ENCODE measurements at places on chromosomes 4 and X.
A peak's percentile ranks its signal among the peaks of the same experiment; 100 is the strongest.

DNA sequence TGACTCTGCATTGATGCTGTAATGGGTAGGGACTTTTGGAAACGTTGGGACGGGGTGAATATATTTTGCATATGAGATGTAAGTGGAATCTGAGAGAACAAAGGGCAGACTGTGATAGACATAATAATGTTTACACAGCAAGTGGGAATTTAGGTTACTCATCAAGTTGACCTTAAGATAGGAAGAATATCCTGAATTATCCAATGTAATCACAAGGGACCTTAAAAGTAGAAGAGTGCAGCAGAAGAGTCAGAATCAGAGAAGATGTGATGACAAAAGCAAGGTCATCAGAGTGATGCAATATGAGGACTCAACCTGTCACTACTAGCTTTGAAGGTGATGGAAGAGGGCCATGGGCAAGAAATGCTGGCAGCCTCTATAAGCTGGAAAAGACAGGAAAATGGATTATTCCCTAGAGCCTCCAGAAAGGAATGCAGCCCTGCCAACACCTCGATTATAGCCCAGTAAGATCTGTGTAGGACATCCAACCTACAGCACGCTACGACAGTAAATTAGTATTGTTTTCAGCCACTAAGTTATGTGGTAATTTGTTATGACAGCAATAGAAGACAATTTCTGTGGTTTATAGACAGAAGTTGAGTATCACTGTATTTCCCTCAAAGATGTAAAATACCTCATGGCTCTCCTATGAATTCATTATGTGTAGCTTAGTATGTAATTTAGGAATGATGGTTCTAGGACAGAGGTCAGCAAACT lies 26.4 kb downstream of the MORC4 start:
- no peak for DNase-seq

DNA sequence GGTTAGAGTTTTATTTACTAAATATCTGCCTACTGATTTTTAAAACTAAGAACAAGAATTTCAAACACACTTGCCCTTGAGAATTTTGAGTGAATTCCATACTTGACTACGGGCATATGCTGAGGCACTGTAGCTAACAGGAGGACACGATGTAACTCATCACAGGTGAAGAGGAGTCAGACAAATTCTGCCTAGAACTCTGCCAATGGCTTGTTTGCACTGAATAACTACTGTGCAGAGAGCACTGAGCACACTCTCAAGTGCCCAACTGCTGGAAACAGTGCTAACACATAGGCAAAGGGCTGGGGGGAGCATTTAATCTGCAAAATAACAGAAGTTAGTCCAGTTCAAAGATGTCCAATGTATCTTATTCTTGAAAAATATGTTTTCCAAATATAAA lies 104.4 kb downstream of the WDFY3 start:
- no peak for DNase-seq

- DNase-seq: peak; percentile 17
These were observed 102.0 kb upstream of the LEF1 start for GRCh38 chr4:108270466-108271450.

DNA sequence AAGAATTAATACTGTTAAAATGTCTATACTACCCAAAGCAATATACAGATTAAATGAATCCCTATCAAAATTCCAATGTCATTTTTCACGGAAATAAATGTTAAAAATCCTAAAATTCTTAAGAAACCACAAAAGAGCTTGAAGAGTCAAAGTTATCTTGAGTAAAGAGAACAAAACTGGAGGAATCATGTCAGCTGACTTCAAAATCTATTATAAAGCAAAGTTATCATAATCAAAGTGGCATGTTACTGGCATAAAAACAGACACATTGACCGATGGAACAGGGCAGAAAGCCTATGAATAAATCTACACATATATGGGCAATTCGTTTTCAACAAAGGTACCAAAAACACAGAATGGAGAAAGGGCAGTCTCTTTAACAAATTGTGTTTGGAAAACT lies 579.0 kb downstream of the INPP4B start:
- no peak for DNase-seq

DNA sequence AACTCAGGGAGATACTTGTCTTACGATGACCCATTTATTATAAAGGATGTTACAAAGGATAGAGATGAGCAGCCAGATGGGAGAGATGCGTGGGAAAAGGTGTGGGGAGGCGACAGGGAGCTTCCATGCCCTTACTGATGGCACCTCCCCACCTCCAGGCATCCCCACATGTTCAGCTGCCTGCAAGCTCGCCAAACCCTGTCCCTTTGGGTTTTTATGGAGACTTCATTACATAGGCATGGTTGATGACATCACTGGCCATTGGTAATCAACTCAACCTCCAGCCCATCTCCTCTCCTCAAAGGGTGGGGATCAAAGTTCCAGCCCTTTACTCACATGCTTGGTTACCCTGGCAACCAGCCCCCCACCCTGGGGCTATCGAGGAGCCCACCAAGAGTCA lies 29.4 kb upstream of the SLC2A9 start:
- no peak for DNase-seq

GRCh38 chrX:155262970-155263754 lies 1.1 kb downstream of the RAB39B start:
- DNase-seq: no peak

- no peak for DNase-seq
These were observed 78.1 kb upstream of the PLAC8 start for GRCh38 chr4:83192634-83193033.

Measured in stromal cell of bone marrow (primary cell).